Esophagus squamous epithelium (tissue), 5 donors: ENCODE measurements at places on chromosomes 5 and 9. TPM values are rescaled to one million over a fixed set of nuclear protein-coding genes. Genes with fewer than 3 reads are reported as not detected.

DNA sequence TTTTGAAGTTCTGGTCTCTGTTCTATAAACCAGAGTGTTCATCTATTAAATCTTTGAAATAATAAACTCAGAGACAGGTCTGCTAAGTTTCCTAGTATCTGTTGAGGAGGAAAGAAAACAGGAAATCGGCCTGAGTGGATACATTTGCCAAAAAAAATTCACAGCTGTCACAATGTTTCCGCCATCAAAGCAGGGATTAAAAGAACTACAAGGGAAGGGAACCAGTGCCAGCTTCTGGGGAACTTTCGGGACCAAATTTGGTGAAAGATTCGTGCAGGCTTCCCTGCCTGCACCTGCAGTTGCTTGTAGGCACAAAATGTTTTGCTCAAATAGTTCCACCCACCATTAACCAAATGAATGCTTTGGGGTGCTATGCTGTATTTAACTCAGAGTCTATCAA lies 267.5 kb downstream of the MSX2 start:
- no peaks in the 10 kb centered on the region for H3K27me3 ChIP-seq
- no peak overlapping the region for H3K27ac ChIP-seq
- peaks cover 10% of the 10 kb centered on the region for H3K4me1 ChIP-seq
- no peaks in the 10 kb centered on the region for H3K36me3 ChIP-seq
- H3K4me3 ChIP-seq: no peak overlapping the region

DNA sequence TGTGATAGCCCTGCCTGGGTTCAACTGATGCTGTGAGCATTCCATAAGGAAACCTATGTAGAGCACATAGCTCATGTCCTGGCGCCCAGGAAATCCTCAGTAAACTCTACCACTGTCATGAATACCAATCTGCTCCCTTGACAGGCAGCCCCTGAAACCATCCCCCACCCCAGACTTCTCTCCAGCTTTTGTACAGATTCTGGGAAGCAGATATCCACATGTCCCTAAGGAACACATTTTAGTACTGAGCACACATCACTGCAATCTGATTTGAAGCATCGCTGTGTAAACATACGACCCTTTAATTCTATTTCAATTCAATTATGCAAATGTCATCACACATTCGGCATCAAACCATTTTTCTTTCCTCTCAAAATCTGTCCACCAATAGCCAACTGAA lies 89.5 kb upstream of the FSTL4 start:
- H3K4me3 ChIP-seq: no peak overlapping the region
- H3K4me1 ChIP-seq: no peaks in the 10 kb centered on the region
- no peaks in the 10 kb centered on the region for H3K27me3 ChIP-seq
- H3K36me3 ChIP-seq: no peaks in the 10 kb centered on the region
- DNase-seq: no peak

DNA sequence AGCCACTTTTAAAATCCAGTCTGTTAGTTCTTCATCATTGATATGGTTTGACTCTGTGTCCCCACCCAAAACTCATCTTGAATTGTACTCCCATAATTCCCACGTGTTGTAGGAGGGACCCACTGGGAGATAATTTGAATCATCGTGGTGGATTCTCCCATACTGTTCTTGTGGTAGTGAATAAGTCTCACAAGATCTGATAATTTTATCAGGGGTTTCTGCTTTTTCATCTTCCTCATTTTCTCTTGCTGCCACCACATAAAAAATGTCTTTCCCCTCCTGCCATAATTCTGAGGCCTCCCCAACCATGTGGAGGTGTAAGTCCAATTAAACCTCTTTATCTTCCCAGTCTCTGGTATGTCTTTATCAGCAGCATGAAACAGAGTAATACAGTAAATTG lies 26.9 kb upstream of the SH3TC2 start:
- no peak for DNase-seq
- H3K4me3 ChIP-seq: no peak overlapping the region
- no peaks in the 10 kb centered on the region for H3K27me3 ChIP-seq
- H3K36me3 ChIP-seq: no peaks in the 10 kb centered on the region
- peaks cover 3% of the 10 kb centered on the region for H3K4me1 ChIP-seq
- H3K27ac ChIP-seq: no peak overlapping the region

DNA sequence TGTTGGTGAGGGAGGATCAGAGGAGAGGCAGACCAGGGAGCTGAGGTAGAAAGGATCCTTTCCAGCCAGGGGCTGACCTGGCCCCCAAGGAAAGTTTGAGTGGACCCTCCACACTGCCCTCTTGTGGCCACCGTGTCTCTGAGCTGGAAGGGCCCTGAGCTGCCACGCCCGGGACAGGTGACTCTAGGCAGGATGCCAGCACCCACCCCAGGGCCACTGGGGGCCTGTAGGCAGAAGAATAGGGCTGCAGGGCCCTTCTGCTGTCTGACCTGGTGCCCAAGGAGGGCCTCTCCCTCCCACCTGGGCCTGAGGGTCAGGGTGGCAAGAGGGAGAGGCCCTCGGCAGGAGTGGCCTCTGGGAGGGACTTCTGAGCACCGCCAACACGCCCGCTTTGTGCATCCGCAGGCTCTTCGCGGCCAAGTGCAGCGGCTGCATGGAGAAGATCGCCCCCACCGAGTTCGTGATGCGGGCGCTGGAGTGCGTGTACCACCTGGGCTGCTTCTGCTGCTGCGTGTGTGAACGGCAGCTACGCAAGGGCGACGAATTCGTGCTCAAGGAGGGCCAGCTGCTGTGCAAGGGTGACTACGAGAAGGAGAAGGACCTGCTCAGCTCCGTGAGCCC lies 76.8 kb downstream of the LMX1B start:
- H3K27ac ChIP-seq: no peak overlapping the region
- no peak overlapping the region for H3K4me3 ChIP-seq
- no peak for DNase-seq
- H3K36me3 ChIP-seq: no peaks in the 10 kb centered on the region
- H3K4me1 ChIP-seq: no peaks in the 10 kb centered on the region

DNA sequence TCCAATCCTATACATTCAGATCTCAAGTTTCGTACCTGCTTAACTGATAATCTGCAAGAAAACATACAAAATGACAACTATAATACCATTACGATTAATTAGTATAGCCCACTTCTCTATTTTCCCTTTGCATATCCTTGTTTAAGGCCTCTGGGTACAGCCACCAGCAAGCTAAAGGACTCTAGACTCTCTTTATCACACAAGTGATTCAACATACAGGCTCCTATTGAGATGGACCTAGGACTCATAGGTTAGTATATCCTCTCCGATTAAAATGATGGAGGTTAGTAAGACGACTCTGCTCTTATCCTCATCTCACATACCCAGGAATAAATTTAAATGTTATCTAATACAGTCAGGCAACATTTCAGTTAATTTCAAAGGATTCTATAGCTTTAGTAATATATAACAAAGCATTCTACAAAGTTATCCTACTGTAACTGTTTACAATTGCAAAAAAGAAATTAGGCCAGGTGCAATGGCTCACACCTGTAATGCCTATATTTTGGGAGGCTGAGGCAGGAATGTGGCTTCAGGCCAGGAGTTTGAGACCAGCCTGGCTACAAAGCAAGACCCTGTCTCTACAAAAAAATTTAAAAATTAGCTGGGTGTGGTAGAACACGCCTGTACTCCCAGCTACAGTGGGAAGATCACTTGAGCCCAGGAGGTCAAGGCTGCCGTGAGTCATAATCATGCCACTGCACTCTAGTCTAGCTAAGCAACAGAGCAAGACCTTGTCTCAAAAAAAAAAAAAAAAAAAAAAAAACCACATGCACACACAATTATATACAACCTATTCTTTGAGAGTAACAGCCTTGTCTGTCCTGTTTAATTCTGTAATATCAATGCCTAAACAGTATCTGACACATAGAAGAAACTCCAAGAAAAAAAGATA lies 15.4 kb downstream of the HAUS6 start:
- no peaks in the 10 kb centered on the region for H3K27me3 ChIP-seq
- DNase-seq: no peak
- peaks cover 28% of the 10 kb centered on the region for H3K36me3 ChIP-seq
- no peaks in the 10 kb centered on the region for H3K4me1 ChIP-seq

- peaks cover 14% of the 10 kb centered on the region for H3K27me3 ChIP-seq
- H3K4me1 ChIP-seq: no peaks in the 10 kb centered on the region
- no peak for DNase-seq
- no peak overlapping the region for H3K4me3 ChIP-seq
- H3K27ac ChIP-seq: no peak overlapping the region
- no peaks in the 10 kb centered on the region for H3K36me3 ChIP-seq
Measured at GRCh38 chr9:32579706-32580331, 6.9 kb upstream of the NDUFB6 start.

DNA sequence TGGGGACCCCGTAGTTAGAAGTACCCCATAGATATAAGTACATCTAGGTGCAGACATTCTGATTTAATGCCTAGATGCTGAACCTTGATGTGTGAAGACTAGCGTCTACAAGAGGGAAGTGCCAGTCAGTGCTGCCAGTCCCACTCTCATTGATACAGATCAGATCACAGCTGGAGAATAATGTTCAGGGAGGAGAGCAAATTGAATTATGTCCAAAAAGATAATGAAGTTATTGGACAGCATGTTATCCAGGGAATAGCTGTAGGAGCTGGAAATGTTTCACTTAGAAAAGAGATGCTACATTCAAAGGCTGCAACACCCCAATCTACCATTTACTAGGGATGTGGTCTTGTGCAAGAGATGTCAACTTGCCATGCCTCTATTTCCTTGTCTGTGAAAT lies 15.9 kb upstream of the RNF183 start:
- no peak overlapping the region for H3K4me3 ChIP-seq
- H3K27me3 ChIP-seq: no peaks in the 10 kb centered on the region
- DNase-seq: no peak

DNA sequence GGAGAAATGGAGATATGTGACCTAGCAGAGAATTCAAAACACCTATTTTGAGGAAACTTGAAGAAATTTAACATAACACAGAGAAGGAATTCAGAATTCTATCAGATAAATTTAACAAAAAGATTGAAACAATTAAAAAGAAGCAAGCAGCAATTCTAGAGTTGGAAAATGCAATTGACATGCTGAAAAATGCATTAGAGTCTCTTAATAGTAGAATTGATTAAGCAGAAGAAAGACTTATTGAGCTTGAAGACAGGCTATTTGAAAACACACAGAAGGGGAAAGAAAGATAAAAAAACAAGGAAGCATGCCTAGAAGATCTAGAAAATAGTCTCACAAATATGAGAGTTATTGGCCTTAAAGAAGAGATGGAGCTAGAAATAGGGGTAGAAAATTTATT lies 87.8 kb upstream of the SLC1A1 start:
- DNase-seq: no peak
- no peaks in the 10 kb centered on the region for H3K27me3 ChIP-seq
- no peak overlapping the region for H3K4me3 ChIP-seq

Gene PCDHB12
- total RNA-seq: 2.6 TPM

Gene KCNV2
- not detected for total RNA-seq

Gene NR5A1
- total RNA-seq: not detected

Gene GALNT12
- total RNA-seq: 20.0 TPM
